ENCODE measurements at places on chromosomes 4 and X.

- DNase-seq: no peak
Measured at GRCh38 chr4:163003979-163004378, 162.7 kb downstream of the NAF1 start.

GRCh38 chr4:54509057-54509456 is 148.7 kb upstream of the KIT start:
- DNase-seq: no peak

GRCh38 chrX:149398027-149398426 is 107.1 kb downstream of the IDS start:
- DNase-seq: no peak

GRCh38 chr4:182494103-182494502 is 250.9 kb downstream of the TENM3 start:
- DNase-seq: no peak

DNA sequence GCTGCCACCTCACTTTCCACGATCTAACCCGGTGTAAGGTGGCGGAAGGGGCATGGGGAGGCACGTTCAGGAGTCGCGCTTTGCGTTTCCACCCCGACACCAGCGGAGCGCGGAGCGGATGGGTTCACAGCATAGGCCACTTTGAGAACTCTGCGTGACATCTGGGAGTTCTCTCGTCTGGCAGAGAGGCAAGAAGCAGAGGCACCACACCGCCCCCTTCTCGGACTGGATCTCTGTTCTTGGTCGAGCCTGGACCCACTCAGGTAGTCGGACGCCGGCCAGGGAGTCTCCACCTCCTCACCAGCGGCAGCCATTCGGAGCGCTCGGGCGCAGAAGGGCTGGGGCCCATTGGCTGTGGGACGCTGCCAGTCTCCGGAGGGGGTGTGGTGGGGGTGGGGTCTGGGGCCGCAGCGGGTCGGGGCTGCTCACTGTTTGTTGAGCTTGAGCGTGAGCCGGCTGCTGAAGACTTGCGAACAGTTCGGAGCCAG is at the start of gene DACH2:
DACH2 (plus strand) TSS at position 428 of the 488 bp plus-strand sequence.
- DNase-seq: no peak

DNA sequence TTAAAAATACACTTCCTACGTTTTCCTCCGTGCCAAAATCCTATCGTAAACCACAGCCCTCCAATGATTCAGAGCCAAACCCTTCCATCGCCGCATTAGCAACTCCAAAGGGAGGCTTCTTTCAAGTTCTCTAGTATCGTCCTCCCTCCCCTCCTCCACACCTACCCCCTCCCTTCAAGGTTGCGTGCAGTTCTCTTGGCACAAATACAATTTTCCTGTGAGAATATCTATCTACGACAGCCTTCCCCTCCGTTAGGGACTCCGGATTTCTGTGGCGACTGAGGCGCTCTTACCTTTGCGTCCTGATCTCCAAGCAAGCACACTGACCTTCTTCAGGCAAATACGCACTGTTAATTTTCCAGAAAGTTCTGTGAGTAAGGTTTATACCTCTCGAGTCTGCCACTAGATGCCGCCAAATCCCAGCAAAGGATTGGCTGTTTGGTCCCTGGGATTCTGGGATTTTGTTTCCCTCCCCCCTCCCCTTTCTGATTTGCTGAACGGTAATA is 1.2 kb upstream of the MORF4L2 start:
- peak; percentile 60 for DNase-seq

GRCh38 chr4:53997898-53998297 is 66.5 kb downstream of the CHIC2 start:
- no peak for DNase-seq

DNA sequence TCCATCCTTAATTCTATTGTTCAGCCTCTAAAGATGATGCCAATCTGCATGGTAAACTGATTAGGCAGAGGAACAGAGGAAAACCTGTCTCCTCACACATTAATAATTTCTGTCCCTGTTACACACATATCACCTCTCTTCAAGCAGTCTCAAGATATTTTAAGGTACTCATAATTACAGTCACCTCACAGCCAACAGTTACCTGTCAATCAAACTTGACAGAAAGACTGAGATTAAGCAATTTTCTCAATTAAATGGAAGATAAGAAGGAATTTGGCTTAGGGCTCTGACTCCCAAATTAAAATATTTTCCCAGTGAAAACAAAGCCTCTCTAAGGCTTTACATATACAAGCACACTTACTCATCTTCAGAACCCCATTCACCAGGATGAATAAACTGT is 85.2 kb downstream of the MAPK10 start:
- no peak for DNase-seq

DNA sequence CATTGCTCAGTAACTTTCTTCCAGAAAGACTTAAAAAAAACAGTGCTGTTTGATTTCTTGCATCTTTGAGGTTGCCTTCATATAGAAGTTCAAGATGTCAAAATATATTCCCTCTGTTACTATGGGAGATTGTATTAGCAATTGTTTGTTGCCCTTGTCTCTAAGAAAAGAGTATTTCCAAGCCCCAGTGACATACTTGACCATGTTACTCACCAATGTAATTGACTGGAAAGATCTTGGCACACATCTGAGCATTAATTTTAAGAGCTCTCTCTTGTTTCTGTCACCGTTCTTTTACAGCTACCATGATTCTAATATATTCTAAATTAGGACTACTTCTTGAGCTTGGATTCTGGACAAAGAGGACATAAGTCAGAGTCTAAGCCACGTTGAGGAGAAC is 902.7 kb upstream of the EPHA5 start:
- no peak for DNase-seq

- no peak for DNase-seq
Measured at GRCh38 chr4:80103629-80104028, 30.6 kb upstream of the ANTXR2 start.

DNA sequence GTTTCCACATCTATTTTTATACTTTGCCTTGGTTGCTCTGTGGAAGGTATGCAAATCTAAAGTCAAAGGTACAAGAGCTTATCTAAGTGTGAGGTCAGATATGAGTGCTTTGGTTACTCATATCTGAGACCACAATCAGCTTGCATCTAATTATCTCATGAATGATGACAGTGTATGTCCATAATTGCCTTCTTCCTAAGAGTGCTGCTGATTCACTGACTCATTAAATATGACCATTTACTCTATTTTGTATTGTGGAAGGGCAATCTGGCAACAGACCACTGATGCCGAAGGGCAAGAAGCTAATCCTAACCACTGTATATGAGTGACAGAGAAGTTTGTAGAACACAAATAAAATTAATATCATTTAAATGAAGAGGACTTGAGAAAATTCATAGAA is 1190.2 kb upstream of the AGA start:
- peak; percentile 67 for DNase-seq

DNA sequence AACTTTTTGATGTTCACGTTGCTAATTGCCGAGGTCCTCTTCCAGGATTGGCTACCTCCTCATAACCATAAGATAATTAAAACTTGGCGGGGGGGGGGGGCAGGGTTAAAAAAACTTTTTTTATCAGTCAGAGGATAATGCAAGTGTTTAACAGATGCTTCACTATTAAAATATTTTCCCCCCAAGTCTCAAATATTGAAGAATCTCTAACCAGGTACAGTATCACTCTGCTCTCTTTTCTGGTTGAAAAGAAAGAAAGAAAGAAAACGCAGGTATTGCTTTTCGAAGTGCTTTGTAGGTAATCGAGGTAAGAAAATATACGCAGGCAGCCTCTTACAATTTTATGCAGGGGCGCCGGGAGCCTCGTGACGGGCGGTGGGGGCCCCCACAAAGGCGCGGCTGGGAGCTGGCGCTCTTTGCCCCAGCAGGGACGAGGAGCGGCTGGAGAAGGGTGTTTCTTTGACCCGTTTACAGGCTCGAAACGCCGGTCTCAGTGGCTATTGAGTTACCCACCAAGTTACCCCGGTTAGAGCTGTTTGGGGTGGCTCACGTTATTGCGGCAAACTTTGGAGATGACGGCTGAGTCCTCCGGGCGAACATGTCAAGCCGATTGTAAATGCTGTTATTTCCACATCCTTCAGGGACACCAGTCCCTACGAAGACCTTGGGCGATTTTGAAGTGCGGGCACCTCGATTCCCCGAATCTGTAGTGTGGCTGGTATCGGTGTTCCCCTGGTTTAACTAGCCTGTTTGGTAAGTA is 477 bp upstream of the HAND2 start:
- no peak for DNase-seq

GRCh38 chrX:20452487-20452886 is 185.8 kb upstream of the RPS6KA3 start:
- DNase-seq: no peak

DNA sequence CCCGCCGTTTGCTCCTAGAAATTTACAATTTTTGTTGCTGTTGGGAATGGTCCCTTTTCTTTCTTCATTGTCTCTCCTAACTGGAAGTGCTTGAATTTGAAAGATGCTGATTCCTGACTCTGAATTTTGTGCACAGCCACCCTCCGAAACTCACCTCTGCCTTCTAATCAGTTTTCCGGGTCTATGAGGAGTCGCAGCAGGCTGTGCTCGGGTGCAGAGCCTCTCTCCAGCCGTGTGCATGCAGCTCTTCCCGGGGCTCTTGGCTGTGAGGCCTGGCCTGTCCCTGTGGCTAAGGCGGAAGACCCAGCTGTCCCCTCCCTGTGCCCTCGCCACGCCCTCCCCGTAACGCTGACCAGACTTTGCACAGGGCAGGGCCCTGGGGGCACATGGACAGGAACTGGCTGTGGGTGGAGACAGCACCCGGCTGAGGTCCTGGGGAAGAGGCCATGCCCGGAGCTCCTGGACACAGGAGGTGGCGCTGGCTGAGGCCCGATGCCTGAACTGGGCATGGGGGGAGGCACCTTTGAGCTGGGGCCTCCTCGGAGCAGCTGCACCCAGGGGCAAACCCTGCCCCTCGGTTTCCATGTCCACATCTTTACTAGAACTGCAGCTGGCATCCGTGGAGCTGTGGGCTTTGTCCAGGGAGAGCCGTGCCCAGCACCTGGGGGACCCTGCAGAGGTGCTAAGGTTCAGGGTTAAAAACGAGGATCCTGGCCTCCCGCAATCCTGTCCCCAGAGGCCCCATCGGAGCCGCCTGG is 32.6 kb upstream of the SPON2 start:
- DNase-seq: no peak

GRCh38 chr4:79164907-79165610 is 160.8 kb downstream of the NAA11 start:
- no peak for DNase-seq

DNA sequence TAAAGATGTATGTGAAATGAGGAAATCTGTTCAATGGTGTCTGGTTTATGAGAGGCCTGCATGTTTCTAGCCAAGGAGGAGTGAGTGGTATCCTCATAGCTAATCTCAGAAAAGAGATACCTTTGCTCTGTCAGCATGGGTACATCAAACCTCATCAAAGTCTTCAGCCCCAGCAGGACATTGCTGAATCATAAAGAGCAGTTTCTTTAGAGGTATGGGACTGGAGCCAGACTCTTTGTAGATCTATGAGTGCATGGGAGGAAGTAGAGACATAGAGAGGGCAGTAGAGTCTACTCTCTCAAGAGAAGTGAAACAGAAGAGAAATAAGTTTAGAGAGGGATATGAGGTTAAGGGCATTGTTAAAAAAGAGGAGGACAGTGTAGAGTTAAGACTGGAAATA is 1950.9 kb downstream of the ARAP2 start:
- DNase-seq: peak; percentile 13

DNA sequence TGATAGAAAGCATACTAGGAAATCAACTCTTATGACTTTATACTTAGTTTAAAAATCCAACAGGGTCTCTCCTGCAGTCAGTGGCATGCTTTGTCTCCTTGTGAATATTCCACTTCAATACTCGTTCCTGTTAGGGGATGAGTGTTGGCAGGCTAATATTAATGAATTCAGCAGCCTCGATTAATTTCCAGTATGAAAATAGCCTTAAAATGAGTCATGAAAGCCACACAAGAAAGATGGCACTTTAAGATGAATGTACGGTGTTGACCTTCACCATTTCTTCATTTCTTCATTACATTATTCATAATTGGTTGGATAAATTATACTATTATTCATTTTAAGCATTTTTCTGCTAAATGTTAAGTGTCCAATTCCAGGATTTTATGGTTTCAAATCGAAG is 29.2 kb downstream of the GABRB1 start:
- no peak for DNase-seq

DNA sequence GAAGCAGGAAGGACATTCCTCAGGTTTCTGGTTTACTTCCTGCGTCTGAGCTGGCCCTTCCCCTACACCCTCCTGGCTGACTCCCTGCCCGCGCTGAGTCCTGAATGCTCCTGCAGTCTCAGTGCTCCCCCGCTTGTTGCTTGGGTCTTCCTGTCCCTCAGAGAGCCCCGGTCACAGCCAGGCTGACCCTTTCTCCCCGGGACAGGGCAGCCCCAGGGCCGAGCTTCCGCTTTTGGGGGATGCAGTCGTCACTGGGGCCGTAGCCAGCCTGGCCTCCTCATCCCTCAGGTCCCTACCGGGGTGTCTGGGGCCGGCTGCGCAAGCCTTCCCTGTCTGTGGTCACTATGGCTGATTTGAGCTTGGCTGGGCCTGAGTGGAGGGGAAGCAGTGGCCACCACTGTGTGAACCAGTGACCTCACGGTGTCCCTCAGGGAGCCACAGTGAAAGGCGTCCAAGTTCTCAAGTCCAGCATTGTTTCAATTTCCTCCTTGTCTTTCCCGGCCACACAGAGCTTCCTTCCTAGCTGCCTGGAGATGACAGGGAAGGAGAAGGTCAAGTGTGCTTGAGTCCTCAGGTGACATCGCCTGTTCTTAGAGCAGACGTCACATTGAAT is 34.1 kb upstream of the ASMTL start:
- DNase-seq: no peak

DNA sequence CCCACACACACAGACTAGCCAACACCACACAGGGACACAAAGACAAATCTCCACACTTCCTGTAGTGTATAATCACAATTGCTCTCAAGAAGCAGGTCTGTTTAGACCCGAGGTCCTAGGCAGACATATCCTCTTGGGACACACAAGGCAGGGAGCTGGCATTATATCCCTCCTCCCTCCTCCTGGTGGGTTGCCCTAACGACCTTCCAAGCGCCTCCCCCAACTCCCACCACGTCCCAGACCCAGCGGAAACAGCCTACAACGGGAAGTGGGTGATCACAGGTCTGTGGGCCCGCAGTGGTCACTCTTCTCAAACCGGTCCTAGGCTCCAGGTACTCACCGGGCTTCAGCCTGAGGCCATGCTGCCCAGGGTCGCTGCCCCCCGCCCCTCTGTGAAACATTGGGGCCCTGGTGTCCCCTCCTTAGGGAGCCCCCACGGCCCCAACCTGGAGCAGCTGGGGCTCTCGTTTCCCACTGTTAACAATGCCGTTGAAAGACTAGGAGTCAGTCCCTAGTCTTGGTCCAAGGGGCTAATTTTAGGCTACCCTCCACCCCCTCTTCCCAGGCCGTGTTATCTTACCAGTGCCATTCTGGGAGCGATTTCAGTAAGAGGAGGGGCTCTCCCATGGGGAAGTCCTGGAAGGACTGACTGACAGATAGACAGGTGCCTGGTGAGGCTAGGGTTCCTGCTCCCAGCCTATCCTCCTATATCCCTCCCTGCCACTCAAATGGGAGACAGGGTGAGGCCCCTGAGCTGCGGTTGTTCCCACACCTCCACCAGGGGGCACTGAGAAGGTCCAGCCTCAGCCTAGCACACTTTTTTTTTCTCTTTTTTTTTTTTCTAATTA is at the start of gene ASB12:
ASB12 (minus strand) TSS at position 485 of the 848 bp plus-strand sequence. CDS start 4,957 bp downstream, outside the sequence.
- no peak for DNase-seq

DNA sequence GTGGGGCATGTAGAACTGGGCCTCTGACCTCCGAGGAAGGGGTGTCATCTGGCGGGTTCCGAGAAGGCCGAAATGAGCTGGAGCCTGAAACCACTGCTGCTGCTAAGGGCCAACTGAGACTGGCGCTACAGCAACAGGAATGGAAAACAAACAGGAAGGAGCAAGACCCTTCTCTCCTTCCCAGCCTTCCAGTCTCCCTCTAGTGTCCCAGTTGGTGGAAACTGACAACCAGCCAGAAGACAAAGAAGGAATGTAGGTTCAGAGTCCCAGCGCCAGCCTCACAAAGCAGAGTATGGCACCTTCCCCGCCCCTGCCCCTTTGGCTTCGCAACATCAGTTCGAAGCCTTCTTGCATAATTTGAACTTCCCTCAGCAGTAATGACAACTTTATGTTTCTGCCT is 24.4 kb upstream of the PDZD4 start:
- no peak for DNase-seq
